Activated CD8-positive, alpha-beta memory T cell treated with anti-CD3 and anti-CD28 coated beads, Interleukin-2, amount 10 ng/mL, durations not matched to agents 7 days and 5 days (primary cell): ENCODE measurements at places on chromosomes 12 and 14.

GRCh38 chr14:22767323-22767589 is 768 bp downstream of the OXA1L start:
- DNase-seq: no peak

DNA sequence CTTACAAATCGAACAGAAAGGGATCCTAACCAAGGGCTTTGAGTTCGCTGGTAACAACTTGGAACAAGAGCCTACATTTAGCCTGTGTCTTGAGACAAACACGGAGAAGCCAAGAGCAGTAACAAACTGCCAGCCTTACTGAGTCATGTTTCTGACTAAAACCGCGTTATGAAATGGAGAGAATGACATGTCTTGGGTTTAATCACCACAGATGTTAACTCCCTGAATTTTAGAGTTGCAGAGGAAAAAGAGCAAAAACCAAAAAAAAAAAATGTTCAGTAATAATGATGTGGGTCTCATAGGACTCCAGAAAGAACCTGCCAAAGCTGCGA is 1.0 kb downstream of the BLTP3B start:
- DNase-seq: peak; percentile 65

- no peak for DNase-seq
Observed at GRCh38 chr12:49187184-49187583, 1.7 kb downstream of the TUBA1A start.

- DNase-seq: no peak
Observed at GRCh38 chr12:100337299-100337698, 19.6 kb upstream of the SLC17A8 start.

- no peak for DNase-seq
Observed at GRCh38 chr12:45426294-45426693, 210.4 kb downstream of the ANO6 start.

DNA sequence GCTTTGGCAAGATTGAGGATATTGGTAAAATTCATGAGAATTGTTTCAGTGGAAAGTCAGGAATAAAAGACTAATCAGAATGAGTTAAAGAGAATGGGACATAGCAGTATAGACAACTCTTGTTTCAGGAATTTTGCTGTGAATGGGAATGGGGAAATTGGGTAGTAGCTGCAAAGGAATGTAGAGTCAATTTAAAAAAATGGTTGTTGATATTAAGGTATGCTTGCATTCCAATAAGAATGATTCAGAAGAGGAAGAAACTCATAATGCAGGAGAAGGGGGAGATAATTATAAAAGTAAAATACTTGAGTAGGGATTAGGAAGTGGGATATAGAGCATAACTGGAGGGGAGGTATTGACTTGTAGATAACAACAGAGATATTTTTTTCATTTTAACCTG is 40.7 kb downstream of the MNAT1 start:
- no peak for DNase-seq

DNA sequence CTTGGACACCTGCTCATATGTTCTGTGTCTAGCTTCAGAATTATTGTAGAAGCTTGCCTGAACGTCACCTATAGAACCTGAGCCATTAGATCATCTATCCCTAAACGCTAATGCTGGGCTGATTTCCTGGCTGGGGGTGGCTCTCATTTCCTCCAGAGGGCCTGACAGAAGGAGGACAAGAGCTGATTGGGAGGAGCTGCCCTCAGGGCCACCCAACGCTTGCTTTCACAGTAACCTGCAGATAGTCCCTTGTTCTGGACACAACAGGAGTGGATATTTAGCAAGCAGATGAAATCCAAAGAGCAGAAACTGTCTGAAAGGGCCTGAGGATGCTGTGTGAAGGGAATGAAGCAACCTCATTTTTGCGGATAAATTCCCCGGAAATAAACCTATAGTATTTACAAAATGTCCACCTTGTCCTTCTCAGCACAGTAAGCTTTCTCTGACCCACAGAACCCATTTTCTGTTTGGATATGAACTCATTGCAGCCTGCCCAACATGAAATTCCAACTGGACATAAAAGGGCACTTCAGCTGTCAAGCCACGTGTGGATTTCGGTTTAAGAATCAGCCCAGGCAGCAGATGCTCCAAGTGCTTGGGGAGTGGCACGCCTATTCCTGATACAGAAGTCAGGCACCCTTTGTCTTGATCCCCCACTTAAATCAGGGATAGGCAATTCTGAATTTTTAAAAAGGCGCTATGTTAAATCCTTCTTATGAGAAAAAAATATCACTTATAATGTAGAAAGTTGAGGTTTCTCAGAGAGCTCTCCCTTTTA is 32.8 kb upstream of the TUBA1C start:
- no peak for DNase-seq

- no peak for DNase-seq
Observed at GRCh38 chr12:104929977-104930376, 28.1 kb downstream of the SLC41A2 start.

DNA sequence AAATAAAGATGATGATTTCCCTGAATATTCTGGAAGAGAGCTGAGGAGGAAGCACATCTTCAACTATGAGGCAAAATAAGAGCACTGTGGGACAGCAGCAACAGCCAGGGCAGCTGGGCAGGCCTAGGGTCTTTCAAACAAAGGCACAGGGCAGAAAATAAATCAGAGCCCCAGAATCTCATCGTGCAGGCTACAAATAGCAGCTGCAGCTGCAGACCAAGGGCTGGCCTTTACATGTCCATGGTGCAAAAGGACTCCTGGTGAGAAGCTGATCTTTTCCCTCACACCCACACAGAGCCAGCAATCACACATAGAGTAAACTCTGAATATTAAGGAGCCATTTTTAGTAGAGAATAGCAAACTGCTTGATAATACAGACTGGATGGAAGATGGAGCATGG is 13.6 kb upstream of the MYBPC1 start:
- DNase-seq: no peak

- DNase-seq: no peak
Observed at GRCh38 chr14:58713677-58714076, 75.9 kb downstream of the DACT1 start.
